ENCODE measurements at places on chromosomes 12 and 14. TPM values are rescaled to one million over a fixed set of nuclear protein-coding genes. Genes with fewer than 3 reads are reported as not detected.
A peak's percentile ranks its signal among the peaks of the same experiment; 100 is the strongest.

DNA sequence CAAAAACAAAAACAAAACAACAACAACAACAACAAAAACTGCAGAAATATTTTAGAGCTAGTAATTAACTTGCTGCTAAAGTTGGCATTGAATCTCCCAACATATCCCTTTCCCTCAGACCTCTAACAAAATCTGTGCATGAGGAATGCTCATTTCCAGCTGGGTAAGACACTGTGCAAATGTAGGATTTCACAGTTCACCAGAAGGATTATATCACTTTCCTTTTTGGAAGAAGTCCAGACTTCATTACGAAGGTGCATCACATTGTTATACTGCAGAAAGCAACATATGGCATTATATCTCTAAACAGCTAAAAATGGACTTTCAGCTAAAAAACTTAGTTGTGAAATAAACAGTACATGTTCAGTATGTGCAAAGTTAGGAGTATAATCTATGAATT, 341.8 kb downstream of the FSCB start:
- no peaks in the 10 kb centered on the region for H3K4me1 ChIP-seq
- no peaks in the 10 kb centered on the region for H3K27me3 ChIP-seq
- no peak overlapping the region for H3K27ac ChIP-seq
- no peaks in the 10 kb centered on the region for H3K36me3 ChIP-seq
- DNase-seq, result no peak
- H3K4me3 ChIP-seq, result no peak overlapping the region

GRCh38 chr14:68873376-68873775, 80.5 kb upstream of the ZFP36L1 start:
- H3K27me3 ChIP-seq, result no peaks in the 10 kb centered on the region
- H3K27ac ChIP-seq, result no peak overlapping the region
- peaks cover 74% of the 10 kb centered on the region for H3K36me3 ChIP-seq
- DNase-seq, result no peak

DNA sequence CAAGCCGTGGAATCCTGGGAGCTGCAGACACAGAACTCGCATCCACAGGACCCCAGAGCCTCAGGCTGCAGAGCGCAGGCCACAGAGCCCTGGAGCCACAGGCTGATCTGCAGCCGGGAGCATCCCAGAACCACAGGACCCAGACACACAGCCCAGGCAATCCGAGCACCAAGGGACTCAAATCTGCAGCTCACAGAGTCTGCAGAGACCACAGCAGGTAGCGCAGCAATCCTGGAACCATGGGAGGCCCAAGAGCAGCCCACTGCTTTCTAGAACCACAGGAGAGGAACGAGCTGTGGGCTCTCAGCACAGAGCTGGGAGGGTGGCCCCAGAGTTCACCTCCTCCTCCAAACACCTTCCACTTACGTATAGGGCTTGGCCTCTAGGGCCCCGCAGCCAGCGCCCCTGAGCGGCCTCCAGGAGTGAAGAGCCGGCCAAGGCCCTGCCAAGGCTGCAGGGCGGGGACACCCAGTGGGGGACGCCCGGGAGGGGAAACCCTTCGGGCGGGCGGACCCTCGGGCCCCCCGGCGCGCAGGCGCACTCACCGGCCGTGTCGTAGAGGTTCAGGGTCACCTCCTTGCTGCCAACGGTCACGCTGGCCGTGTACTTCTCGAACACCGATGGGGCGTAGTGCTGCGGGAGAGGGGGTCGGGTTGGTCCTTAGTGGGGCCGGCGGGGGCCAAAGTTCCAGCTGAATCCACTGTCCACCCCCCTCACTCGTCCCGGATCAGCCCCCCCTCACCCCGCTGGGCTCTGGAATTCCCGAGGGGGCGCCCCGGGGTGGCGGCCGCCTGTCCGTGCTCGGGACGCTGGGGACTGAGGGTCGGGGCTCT, 665 bp downstream of the RHOF start:
- H3K4me1 ChIP-seq, result peaks cover 58% of the 10 kb centered on the region
- H3K27ac ChIP-seq, result peak overlapping the region; percentile 100
- peaks cover 12% of the 10 kb centered on the region for H3K36me3 ChIP-seq

DNA sequence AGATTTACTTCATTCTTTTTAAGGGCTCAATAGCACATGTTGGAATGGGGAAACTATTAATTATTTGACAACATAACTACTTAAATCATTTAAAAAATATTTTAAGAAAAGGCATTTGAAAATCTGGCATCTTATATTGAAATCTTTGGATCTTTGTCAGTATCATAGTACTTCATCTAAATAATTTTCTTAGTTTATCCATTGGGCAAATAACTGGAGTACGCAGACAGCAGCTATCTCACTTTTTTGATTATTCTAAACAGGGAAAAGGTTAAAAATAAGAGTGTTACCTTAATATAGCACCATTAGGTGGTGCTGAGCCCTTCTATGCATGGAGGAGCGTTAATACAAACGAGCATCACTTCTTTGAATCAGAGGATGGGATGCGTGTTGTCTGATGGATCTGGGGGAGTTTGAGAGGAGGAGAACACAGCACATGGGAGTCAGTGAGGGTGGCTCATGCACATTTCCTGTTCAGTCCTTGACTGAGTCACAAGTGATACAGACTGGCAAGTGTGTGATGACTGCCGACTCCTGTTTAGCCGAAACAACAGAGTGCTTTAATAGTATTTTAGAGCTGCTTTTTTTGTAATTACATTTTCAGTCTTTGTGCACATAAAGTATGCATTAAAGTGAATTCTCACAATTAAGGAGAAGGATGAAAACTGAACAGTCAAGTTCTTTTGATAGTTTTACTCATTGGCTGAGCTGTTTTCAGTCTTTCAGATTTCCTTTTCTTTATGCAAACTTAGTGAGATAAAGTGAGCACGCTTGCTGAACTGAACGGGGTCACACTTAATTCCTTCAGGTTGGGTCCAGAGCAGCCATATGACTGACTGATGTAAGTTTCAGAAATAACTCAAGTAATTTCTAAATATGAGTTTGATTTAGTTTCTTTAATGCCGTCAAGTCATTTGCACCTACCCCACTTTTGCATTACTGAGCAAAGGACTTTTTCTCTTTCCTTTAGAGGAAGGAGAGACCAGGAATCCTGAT, 92.7 kb downstream of the DIP2B start:
- H3K27me3 ChIP-seq, result no peaks in the 10 kb centered on the region
- no peak overlapping the region for H3K27ac ChIP-seq
- H3K36me3 ChIP-seq, result no peaks in the 10 kb centered on the region
- DNase-seq, result no peak
- no peak overlapping the region for H3K4me3 ChIP-seq

The CD4 gene
- total RNA-seq, result 8.3 TPM

- H3K27ac ChIP-seq, result no peak overlapping the region
- no peaks in the 10 kb centered on the region for H3K36me3 ChIP-seq
- no peak for DNase-seq
- H3K4me3 ChIP-seq, result no peak overlapping the region
- no peaks in the 10 kb centered on the region for H3K4me1 ChIP-seq
Measured at GRCh38 chr14:54946500-54946899, 43.9 kb upstream of the GCH1 start.

The GYS2 gene
- not detected for total RNA-seq

GRCh38 chr14:91078095-91078737, 17.8 kb upstream of the RPS6KA5 start:
- DNase-seq, result no peak
- no peak overlapping the region for H3K27ac ChIP-seq
- no peaks in the 10 kb centered on the region for H3K4me1 ChIP-seq
- H3K27me3 ChIP-seq, result no peaks in the 10 kb centered on the region

The ASCL1 gene
- not detected for total RNA-seq

- no peaks in the 10 kb centered on the region for H3K27me3 ChIP-seq
- peak overlapping the region; percentile 75 for H3K27ac ChIP-seq
- H3K36me3 ChIP-seq, result no peaks in the 10 kb centered on the region
- DNase-seq, result no peak
- H3K4me3 ChIP-seq, result no peak overlapping the region
Measured at GRCh38 chr14:61472801-61473376, 151.5 kb downstream of the PRKCH start.

- no peak overlapping the region for H3K4me3 ChIP-seq
- no peak overlapping the region for H3K27ac ChIP-seq
- H3K27me3 ChIP-seq, result no peaks in the 10 kb centered on the region
Measured at GRCh38 chr12:31362115-31362758, 36.3 kb upstream of the SINHCAF start.

The KRT77 gene
- total RNA-seq, result not detected

- peak overlapping the region; percentile 77 for H3K27ac ChIP-seq
- H3K4me3 ChIP-seq, result no peak overlapping the region
- no peaks in the 10 kb centered on the region for H3K27me3 ChIP-seq
- no peak for DNase-seq
- peaks cover 58% of the 10 kb centered on the region for H3K4me1 ChIP-seq
Measured at GRCh38 chr14:76904100-76904739, 78.0 kb downstream of the LRRC74A start.

The NKX2-8 gene
- total RNA-seq, result not detected

The CCDC197 gene
- not detected for total RNA-seq

DNA sequence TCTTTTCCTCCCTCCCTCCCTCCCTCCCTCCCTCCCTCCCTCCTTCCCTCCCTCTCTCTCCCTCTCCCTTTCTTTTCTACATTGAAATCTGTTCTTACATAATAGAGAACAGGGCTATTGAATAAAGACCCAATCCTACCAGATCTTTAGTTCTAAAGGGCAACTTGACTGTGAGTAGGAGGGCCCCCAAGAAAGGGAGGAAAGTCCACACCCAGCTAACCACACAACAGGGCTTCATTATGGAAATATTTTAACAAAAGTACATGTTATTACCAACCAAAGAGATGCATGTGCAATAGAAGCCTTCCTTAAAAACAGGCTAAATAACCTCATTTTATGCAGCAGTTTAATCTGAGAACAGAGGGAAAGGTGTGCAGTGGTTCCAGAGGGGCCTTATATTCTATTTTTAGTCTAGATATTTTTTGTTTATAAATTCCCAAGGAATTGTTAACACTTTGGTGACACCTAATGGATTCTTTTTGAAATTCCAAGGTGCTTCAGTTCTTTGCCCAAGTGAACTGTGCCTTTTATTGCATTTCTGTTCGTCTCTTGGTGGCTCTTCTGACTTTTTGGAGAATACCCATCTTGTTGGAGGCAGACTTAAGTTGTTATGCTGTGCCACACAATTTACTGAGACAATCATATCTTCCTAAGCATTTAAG, 63.0 kb downstream of the GNS start:
- H3K27ac ChIP-seq, result peak overlapping the region; percentile 41
- peaks cover 13% of the 10 kb centered on the region for H3K36me3 ChIP-seq
- no peak overlapping the region for H3K4me3 ChIP-seq

GRCh38 chr14:21868442-21869046, 194.9 kb upstream of the OR4E1 start:
- H3K4me3 ChIP-seq, result no peak overlapping the region
- H3K36me3 ChIP-seq, result no peaks in the 10 kb centered on the region
- peaks cover 6% of the 10 kb centered on the region for H3K27me3 ChIP-seq
- no peak for DNase-seq

The SYCP3 gene
- total RNA-seq, result not detected
